NCI-H2171 treated with DMSO at 0.1 percent for 48 hours (cell line): ENCODE measurements at places on chromosomes 5 and 9.

DNA sequence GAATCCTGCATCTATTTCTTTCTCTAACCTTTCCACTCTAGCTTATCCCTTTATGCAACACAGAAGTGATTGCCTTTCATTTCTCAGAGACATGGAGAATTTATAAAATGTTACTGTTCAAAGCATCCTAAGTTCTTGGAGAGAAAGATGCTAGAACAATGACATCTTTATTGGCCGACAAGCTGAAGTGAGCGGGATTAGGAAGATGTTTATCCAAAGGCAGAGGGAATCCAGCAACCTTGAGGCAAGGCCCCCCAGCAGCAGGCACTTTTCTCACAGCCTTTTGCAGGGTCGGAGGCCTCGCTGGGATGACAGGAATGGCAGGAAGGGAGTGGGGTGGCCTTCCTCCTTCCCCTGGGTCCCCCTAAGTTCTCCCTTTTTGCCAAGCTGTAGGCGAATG is 204.8 kb downstream of the GAPVD1 start:
- DNase-seq, result no peak

- no peak for DNase-seq
Measured at GRCh38 chr5:116032094-116032517, at the start of gene ARL14EPL. TSS of gene ARL14EPL (plus strand) at chr5:116032472. CDS start at chr5:116051466, 18,994 bp downstream.

DNA sequence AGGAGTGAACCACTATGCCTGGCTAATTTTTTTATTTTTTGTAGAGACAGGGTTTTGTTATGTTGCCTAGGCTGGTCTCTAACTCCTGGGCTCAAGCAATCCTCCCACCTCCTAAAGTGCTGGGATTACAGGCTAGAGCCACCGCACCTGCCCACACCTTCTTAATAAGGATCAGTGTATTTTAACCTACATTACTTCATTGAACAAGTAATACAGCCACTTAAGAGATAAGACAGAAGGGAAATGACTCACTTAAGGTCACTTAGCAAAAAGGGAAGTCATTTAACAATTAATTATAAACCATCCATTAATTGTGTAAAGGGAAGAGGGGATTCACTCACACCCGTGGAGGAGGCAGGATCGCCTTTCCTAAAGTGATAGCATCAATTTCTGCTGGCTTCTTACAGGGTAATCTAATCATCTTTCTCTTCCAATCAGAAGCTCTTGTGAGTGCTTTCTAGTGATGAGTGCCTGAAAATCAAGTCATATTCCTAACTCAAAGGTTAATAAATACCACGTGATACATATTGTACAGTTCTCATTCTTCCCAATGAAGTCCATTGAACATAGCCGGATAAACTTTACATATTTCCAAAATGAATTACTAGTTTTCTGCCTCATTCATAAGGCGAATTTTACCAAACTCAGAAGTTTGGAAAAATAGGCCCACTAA is 3.5 kb downstream of the FBXW11 start:
- DNase-seq, result no peak

- no peak for DNase-seq
Measured at GRCh38 chr5:146071171-146071570, 34.2 kb downstream of the PLAC8L1 start.

DNA sequence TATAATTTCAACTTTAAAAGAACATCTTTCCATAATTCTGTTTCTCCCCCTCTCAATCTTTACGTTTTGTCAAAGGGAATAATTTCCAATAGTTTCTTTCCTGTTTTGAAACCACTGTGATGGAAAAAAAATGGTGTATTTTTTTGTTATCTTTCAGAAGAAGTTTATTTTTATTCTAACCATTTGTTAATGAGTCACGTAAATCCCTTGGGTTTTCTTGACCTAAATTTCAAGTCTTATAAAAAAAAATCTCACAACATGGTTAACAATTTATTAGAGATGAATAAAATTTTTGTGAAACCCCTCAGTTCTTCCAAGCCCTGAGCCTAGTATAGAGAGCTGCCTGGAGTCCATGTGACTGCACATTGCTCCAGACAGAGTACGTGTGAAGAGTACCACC is 106.1 kb upstream of the FBXL17 start:
- DNase-seq, result no peak

- no peak for DNase-seq
Measured at GRCh38 chr9:71765693-71766092, 2.6 kb downstream of the CEMIP2 start.

GRCh38 chr9:137455359-137455991 is 3.7 kb downstream of the NSMF start:
- DNase-seq, result no peak

DNA sequence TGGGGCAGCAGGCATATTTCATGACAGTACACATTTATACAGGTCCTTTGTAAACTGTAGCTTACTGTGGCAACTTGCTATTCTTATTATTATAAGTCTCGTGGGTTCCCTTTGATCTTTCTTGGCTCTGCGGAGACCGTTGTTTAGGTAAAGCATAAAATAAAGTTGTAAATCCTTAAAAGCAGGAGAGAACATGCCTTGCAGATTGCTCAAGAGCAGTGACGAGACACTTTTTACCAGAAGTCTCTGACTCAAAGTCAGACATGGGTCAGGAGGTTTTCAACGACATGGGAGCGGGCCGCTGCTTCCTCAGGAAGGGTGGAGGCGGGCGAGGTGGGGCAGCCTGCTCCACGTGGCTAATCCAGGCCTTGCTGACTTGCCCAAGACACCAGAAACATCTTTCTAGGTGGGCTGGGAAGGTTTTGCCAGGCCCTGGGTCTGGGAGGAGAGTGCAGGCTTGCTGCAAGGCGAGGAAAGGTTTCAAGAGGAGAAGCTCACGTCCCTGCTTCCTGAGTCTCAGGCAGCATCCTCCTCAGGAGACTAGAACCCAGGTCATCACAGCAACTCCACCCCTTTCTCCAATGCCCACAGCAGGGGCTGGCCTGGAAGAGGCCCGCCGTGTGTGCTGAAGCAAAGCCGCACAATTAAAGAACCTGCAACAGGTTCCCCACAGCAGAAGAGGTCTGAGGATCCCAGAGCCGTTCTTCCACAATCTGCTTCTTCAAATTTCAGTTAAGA is 6.5 kb downstream of the TBC1D2 start:
- DNase-seq, result no peak

GRCh38 chr5:176702671-176703641 is 55.7 kb downstream of the TSPAN17 start:
- no peak for DNase-seq

GRCh38 chr9:112174965-112175795 is at the start of gene SUSD1:
TSS of gene SUSD1 (minus strand) at chr9:112175297. CDS start at chr9:112175235, 62 bp downstream.
- peak; percentile 15 for DNase-seq

DNA sequence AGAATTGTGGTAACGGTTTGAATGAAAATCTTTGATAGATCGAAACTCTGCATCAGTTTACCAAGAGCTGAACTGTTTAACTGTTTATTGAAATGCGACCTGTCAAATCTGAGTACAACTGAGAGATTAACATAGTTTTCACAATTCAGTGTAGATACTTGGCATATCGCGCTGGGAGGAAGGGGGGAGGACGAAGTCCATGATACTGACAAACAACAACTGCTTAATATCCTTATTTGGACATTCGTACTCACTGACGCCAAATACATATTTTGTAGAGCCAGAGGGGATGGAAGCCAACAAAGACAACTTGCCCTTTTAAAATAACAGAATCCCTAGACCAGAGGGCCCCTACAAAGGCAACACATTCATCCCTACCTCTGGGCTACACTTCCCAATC is 93.2 kb downstream of the GLIS3 start:
- no peak for DNase-seq

DNA sequence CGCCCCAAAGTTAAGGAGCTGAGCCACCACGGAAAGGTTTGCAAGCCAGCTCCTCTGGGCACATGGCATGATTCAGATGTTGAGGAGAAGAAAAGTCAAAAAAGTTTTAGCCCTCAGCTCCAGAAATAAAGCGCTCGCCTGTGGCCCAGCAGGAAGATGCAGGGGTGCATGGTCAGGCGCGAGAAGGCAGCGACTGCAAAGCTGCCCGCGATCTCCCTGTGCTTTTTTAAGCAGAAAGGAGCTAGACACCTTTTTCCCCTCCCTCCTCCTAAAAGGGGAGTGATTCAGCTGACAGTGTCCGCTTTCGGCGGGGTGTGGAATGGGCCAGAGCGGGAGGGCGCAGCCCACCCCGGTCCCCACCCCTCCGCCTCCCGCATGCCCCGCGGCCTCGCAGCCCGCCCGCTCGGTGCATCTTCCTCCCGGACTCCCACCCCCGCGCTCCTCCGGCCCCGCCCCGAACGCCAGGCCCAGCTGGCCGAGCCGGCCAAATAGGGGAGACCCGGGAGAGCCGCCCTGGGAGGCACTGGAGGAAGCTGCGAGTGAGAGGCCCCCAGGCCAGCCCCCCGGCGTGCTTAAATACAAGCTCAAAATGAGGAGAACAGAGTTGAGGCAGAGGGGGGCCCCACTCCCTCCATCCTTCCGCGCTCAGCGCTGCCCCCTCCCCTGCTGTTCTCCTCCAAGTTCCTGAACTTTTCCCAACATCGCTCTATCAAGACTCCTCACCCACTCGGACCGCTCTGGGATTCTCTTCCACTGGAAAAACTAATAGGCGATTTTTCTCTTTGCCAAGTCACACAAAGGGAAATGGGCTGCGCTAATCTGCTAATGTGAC is at the start of gene ADAMTS12:
TSS of gene ADAMTS12 (minus strand) at position 203 of the 832 bp plus-strand sequence. CDS start at position 69, 134 bp downstream.
- DNase-seq, result no peak
